Ovary (tissue), 10 donors: ENCODE measurements at places on chromosomes 1 and 21. TPM values are rescaled to one million over a fixed set of nuclear protein-coding genes. Genes with fewer than 3 reads are reported as not detected.

GRCh38 chr1:167533851-167534300 lies 15.5 kb upstream of the CD247 start:
- H3K27ac ChIP-seq = no peak overlapping the region
- no peak overlapping the region for H3K4me3 ChIP-seq
- DNase-seq = peak; percentile 54
- H3K36me3 ChIP-seq = no peaks in the 10 kb centered on the region

DNA sequence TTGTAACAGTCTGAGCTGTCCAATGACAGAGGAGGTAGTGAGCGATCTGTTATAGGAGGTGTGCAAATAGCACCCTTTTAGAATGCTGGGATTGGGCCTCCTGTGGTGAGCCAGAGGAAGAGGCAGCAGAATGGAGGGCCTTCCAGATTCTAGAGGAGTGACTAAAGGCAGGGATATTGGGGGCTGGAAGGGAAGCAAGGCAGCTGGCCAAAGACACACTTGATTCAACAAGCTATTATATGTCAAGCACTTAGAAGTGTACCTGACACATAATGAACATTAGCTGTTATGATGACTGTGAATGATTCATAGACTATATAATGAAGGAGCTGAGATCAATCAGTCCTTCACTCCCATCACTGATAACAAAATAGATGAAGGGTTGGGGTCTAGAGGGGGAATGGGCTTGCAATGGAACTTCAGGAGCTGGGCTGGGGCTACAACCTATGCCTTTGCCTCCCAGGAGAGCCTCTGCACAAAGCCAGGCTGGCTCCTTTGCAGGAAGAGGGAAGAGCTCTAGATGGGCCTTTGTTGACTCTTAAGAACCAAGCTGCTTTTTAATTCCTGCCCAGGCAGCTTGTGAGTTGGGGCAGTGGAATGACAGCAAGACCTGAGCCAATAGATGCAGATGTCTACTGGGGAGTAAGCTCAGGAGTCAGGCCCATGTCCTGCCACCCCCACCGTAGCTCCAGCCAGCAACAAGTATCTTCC lies 2.3 kb upstream of the MKNK1 start:
- no peaks in the 10 kb centered on the region for H3K27me3 ChIP-seq
- H3K36me3 ChIP-seq = no peaks in the 10 kb centered on the region
- no peak overlapping the region for H3K4me3 ChIP-seq
- H3K27ac ChIP-seq = no peak overlapping the region
- peaks cover 3% of the 10 kb centered on the region for H3K4me1 ChIP-seq

Gene POU2F1
- 17.0 TPM for total RNA-seq

Gene PADI4
- total RNA-seq = not detected

Gene FMOD
- total RNA-seq = 110 TPM
